GM23248 (cell line): ENCODE measurements at places on chromosomes 4 and X. TPM values are rescaled to one million over a fixed set of nuclear protein-coding genes. Genes with fewer than 3 reads are reported as not detected.

DNA sequence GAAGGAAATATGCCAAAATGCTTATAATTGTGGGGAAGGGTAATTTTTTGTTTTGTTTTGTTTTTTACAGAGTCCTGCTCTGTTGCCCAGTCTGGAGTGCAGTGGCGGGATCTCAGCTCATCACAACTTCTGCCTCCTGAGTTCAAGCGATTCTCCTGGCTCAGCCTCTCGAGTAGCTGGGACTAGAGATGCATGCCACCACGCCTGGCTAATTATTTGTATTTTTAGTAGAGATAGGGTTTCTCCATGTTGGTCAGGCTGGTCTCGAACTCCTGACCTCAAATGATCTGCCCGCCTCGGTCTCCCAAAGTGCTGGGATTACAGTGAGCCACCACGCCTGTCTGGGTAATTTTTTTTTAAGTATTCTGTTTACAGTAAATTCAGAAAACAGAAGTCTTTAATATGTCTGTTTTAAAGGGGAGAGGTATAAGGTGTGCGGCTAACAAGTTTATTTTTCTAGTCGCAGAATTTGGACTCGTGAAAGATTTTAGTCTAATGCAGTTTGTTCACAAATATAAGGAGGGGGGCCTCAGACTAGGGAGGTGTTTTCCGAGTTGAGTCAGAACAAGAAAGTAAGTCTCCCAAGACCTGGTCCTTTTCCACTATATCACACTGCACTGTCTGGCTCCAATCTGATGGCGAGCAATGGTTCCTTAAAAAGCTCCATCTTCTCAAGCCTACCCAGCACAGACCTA is 1.5 kb downstream of the ACSL1 start:
- peak; percentile 8 for DNase-seq

GRCh38 chr4:152415980-152416379 is 119.9 kb downstream of the FBXW7 start:
- DNase-seq: peak; percentile 66

DNA sequence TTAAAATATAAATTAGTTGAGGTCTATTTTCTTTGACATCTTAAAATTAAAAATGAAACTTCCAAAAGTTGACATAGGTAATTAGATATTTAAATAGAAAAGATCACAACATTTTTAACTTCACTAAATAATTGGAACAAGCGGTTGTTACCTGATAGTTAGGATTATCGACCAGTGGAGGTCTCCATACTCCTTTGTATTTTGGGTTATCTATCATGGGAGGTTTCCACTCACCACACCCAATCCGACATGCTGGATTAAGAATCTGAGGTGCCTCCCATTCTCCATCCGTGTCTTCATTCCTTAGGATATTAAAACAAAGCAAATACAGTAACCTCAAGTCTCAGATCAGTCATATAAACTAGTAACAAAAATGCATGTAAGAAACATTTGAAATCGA is 22.2 kb downstream of the SCOC start:
- DNase-seq: no peak

- DNase-seq: no peak
Observed at GRCh38 chr4:170464614-170465197, 374.9 kb upstream of the AADAT start.

DNA sequence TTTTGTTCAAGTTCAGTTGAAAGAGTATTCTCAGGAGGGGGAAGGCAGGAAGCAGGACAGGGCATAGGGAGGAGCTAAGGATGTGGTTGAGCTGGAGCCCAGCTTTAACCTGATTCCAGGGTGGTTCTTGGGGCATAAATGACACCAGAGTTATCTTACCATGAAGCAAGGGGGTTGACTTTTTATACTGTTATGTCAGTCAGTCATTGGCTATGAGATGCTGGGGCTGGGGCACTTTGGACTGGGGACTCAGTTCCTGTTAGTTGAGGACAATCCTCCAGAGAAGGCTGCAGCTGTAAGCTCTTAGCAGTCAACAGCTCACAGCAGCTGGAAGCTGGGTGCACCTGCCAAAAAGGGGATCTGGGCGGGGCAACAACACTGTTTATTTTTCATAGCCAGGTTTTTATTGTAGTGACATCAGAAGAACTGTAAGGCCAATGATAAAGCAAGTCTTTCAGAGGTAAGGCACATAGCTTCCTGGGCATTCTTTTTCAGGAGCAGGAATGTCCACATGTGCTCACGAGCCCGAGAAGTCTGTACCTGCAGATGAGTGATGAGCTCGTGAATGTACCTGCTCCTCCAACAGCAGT is 78.5 kb downstream of the MID1IP1 start:
- DNase-seq: no peak

- no peak for DNase-seq
Observed at GRCh38 chrX:6661736-6662135, 126.8 kb upstream of the VCX3A start.

DNA sequence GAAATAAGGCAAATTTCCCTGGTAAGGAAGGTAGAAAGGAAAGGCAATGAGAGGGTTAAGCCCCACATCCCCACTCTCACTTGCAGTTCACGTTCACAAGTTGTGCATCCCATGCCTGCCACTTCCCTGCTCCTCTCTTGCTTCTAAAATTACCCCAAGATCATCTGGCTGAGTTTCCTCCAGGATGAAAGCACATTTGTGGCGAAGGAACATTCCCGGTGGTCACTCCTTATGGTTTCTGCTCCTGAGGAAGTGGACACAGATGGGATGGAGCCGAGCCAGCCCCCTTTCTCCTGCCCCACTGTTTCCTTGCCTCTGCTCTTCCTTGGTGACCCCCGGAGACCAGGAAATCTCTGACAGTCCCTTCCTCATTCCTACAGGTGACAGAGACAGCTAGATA is 37.5 kb downstream of the SPINK2 start:
- DNase-seq: no peak

DNA sequence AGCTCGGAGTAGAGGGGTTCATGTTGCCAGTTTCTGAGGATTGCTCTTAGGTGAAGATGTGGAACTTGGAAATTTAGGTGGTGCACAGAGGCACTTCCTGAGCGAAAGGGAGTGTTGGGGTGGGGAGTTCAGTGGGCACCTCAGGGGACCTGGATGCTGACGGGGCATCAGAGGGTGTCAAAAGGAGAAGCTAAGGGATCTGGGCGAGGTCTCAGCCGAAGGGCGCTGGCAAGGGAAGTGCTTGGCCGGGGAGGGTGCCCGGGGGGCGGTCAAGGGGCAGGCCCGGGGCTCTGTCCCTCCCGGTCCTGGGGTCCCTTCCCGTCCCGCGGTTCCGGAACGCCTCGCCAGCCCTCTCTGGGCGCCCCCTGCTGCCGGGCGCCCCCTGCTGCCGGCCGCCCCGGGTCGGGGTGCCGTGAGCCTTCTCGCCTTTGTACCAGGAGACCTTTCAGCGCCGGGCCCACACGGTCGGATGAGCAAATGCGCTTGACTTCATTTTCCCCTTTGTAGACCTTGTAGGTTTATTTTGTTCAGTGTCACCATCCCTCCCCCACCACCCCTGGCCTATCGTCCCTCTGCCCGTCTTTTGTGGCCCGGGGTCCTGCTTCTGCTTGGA is 3.0 kb upstream of the PHOX2B start:
- no peak for DNase-seq

GRCh38 chr4:121741751-121742150 is 23.2 kb downstream of the SMIM43 start:
- no peak for DNase-seq

DNA sequence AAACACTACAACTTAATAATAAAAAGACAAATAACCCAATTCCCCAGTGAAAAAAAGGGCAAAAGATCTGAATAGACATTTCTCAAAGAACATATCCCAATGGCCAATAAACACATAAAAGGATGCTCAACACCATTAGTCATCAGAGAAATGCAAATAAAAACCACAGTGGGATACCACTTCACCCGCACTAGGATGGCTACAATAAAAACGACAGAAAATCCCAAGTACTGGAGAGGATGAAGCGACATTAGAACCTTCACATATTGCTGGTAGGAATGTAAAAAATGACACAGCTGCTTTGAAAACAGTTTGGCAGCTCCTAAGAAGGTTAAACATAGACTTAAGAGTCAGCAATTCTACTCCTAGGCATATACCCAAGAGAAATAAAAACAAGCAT is 140.6 kb upstream of the ARX start:
- DNase-seq: no peak

GRCh38 chr4:140315970-140316369 is 57.5 kb upstream of the SCOC start:
- no peak for DNase-seq

GRCh38 chr4:25760518-25761157 is 102.2 kb downstream of the SEL1L3 start:
- DNase-seq: peak; percentile 23

- DNase-seq: no peak
Observed at GRCh38 chr4:26766141-26766540, 94.5 kb upstream of the STIM2 start.

DNA sequence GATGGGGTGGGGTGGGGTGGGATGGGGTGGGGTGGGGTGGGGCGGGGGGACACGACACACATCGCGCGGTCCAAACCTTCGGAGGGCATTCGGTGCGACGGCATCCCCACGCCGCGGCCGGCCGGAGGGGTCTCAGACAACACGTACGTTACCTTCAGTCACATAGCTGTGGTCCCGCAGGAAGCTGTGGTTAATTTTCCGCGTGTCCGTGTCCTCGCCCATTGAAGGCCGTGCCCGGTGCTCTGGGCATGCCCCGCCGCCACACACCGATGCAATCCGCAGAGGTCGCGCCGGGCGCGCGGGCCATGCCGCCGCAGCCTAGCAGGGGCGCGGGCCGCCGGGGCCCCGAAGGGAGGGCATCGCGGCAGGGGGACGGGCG is 417 bp downstream of the PPP2R2C start:
- DNase-seq: no peak

GRCh38 chr4:91963486-91963885 is 340.3 kb upstream of the GRID2 start:
- DNase-seq: peak; percentile 62

- DNase-seq: no peak
Observed at GRCh38 chr4:8834681-8835220, 36.9 kb downstream of the HMX1 start.

DNA sequence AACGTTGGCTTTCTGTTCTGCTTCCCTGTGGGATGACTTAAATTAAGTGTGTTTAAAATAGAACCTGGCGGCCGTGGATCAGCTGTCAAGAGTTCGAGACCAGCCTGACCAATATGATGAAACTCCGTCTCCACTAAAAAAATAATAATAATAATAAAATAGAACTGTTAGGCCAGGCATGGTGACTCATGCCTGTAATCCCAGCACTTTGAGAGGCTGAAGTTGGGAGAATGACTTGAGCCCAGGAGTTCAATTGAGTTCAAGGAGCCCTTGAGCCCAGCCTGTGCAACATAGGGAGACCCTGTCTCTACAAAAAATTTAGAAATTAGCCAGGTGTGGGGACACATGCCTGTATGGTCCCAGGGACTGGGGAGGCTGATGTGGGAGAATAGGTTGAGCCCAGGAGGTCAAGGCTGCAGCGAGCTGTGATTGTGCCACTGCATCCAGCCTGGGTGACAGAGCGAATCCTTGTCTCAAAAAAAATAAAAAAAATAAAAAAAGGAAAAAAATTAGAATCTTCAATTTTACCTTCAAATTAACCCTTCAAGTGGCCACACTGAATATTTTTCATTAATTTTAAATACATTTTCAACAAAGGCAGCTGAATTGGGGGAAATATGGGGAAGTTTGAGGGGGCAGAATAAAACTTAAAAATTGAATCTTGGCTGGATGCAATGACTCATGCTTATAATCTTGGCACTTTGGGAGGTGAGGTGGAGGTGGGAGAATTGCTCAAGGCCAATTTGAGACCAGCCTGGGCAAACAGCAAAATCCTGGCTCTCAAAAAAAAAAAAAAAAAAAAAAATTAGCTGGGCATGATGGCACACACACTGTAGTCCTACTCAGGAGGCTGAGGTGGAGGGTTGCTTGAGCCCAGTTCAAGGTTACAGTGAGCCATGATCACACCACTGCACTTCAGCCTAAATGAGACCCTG is 31.8 kb upstream of the HSD17B13 start:
- DNase-seq: peak; percentile 72

- DNase-seq: no peak
Observed at GRCh38 chr4:89590128-89590527, 246.8 kb downstream of the SNCA start.

DNA sequence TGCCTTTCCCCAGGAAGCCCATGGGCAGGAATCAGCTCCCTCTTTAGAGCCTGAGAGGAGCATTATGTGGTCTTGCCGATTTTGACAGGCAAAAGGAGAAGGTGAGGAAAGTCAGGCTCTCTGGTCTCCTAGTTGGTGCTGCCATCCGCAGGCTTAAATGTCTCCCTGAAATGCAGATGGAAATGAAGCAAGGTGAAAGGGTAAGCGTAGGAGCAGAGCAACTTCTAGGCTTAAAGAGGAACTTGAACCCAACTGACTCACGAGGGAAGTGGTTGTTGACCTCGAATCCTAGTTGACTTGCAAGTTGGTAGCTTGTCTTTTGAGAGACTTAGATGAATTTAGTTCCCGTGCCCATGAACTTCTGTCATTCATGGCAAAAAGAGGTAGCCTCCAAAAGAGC is 205.9 kb downstream of the PTTG2 start:
- DNase-seq: no peak

- DNase-seq: no peak
Observed at GRCh38 chr4:87511500-87511899, 17.7 kb downstream of the SPARCL1 start.

DNA sequence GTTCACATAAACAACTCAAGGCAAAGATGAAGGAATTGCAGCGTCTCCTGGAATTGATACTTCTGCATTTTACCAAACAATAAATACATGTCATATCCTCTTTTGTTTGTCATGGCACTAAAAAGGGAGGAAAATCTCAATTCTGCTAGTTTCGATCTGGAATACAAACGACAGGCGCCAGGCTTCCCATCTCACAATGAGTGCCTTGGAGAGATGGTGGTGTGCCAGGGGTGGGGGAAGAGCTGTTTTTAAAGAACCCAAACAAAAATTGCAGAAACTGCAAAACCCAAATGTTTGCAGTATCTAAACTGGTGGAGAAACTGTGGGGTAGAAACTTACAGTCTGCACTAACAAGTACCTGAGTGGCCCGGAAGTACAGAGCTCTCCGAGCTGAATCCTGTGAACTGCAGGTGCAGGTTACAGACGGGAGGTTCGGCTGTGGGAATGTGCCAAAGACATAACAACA is 53.0 kb upstream of the KLF3 start:
- no peak for DNase-seq

DNA sequence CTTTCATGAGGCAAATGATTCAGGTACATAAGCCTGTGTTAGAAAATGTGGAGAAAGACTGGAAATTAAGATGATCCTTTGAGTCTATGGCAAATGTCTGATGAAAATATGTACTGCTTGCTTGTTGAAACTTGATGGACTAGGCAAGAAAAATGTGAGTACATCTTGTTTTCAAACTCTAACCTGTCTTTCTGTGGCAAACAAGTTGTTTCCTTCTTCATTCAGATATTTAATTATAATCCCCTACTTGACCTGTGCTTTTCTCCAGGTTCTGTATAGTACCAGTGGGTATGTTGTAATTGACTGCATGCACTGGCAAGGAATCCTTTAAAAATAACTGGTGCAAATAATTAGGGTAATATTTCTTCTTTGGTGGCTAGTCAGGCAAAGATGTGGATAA is 136.7 kb downstream of the ARHGAP24 start:
- DNase-seq: no peak

Gene CXCL6
- polyA plus RNA-seq: 16.3 and 17.9 TPM in 2 replicates

Gene PDGFRA
- polyA plus RNA-seq: 107 and 109 TPM in 2 replicates

Gene SULT1E1
- not detected in 2 replicates for polyA plus RNA-seq

Gene ZFP92
- not detected in 2 replicates for polyA plus RNA-seq

Gene DCAF4L1
- 0.06 TPM in 1 of 2 replicates, not detected in the other for polyA plus RNA-seq

Gene DUSP21
- polyA plus RNA-seq: not detected in 2 replicates

Gene ITIH6
- polyA plus RNA-seq: not detected in 2 replicates

Gene GAGE12J
- polyA plus RNA-seq: not detected in 2 replicates

Gene AVPR2
- polyA plus RNA-seq: not detected in 2 replicates

Gene TMPRSS11A
- polyA plus RNA-seq: not detected in 2 replicates

Gene SLC16A2
- 55.6 and 56.8 TPM in 2 replicates for polyA plus RNA-seq

Gene EGF
- polyA plus RNA-seq: not detected in 2 replicates

Gene ZNF41
- 6.1 and 6.3 TPM in 2 replicates for polyA plus RNA-seq

Gene GSTCD
- polyA plus RNA-seq: 2.9 and 3.4 TPM in 2 replicates

Gene C4orf51
- polyA plus RNA-seq: not detected in 2 replicates

Gene TEX13D
- 0.11 TPM in 1 of 2 replicates, not detected in the other for polyA plus RNA-seq
